H1 (cell line): ENCODE measurements at places on chromosomes 12 and 14. TPM values are rescaled to one million over a fixed set of nuclear protein-coding genes. Genes with fewer than 3 reads are reported as not detected.
A peak's percentile ranks its signal among the peaks of the same experiment; 100 is the strongest.

DNA sequence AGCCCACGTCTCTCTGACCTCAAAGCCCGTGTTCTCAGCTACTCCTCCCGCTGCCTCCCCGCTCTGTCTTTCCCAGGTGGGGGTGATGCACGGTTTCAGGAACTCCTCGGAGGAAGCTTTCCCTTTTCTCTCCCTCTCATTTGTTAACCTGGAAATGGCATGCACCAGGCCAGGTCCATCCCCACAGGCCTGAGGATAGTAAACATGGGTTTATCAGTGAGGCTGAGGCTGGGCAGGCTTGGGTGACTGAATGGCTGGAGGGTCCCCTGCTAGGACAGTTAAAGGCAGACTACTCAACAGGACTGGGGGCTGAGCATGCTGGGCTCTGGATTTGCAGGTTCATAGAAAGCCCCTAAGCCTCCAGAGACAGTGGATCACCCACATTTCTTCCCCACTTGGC lies 7.6 kb downstream of the WSCD2 start:
- DNase-seq: no peak

DNA sequence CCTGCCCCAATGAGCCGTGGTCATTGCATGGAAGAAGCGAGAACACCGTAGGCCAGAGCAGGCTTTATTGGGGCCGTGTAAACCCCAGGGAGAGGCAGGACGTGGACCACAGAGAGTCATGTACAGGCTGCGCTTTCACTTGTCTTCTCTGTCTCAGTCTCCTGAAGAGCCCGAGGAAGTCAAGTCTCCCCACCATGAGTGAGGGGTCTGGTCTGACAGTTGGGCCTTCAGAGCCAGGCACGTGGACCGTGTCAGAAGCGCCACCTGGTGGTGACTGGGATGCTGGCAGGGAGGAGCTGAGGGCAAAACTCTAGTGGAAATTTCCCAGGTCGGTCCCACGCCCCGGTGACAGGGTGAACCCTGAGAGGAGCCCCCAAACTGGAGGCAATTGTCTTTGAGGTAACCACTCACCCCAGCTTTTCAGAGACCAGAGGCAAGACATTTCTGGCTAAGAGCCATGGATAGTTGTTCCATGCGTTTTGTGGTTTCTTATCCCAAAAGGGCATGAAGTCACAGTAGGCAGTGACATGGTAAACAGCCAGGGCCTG lies 17.4 kb downstream of the RPS6KL1 start:
- DNase-seq: no peak

DNA sequence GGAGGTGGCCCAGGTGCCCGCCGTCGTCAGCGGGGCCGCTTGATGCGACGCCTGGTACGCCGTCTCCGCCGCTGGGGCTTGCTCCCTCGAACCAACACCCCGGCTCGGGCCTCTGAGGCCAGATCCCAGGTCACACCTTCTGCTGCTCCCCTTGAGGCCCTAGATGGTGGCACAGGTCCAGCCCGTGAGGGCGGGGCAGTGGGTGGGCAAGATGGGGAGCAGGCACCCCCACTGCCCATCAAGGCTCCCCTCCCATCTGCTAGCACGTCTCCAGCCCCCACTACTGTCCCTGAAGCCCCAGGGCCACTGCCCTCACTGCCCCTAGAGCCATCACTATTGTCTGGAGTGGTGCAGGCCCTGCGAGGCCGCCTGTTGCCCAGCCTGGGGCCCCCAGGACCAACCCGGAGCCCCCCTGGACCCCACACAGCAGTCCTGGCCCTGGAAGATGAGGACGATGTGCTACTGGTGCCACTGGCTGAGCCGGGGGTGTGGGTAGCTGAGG lies 5.5 kb downstream of the LRP10 start:
- DNase-seq: no peak

DNA sequence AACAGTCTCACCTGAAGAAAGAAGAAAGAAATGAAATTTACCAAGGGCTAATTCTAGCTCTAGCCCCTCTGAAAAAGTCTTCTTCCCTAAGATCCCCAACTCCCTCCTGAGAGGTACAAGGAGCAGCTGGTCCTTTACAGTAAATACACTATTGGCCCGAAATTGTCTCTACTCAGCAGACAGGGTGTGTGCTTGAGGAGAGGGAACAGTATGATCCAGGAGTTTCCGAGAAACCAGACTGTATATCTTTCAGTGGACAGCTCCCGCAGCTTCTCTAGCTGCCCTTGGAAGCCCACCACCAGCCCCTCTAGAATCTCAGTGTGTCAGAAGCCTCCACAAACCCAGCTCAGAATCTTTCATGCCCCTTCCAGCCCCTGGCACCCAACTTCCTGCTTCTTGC lies 8.1 kb downstream of the GPR84 start:
- DNase-seq: peak; percentile 30

The FOXA1 gene
- total RNA-seq: 0.17 and 0.20 TPM in 2 replicates

DNA sequence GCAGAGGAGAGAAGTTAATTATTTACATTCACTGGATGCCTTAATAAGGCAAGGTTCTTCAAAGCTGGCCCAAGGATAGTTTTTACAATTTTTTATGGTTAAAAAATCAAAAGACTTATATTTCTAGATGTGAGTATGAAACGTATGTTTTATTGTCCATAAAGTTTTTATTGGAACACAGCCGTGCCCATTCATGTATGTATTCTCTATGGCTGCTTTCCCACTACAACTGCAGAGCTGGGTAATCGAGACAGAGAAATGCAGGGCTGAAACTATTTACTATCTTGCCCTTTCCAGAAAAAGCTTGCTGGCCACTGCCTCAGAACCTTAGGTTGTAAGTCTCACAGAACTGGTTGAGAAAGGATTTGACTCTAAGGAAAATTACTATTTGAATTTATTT lies 16.4 kb downstream of the JKAMP start:
- DNase-seq: no peak

The TMEM63C gene
- total RNA-seq: 7.0 and 7.6 TPM in 2 replicates

The CELA1 gene
- total RNA-seq: not detected in 2 replicates

GRCh38 chr12:117124421-117125271 lies 25.4 kb upstream of the TESC start:
- DNase-seq: no peak

DNA sequence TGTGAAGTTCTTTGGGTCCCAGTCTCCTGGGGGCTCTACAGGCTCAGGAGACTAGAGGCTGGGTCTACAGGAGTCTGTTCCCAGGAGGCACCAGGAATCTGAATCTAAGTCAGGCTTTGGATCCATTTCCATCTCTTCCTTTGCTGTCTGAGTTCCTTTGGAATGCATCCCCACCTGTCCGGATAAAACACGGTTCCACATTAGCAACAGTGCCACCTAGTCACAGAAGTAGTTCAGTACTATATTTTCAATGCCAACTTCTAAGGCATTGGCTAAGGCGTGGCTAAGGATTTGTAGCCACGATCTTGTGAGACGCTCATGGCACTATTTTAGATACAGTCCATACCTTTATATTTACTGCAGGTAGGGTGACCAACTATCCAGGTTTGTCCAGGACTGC lies 15.1 kb downstream of the ZC2HC1C start:
- DNase-seq: no peak

GRCh38 chr12:104969343-104969742 lies 11.3 kb upstream of the SLC41A2 start:
- DNase-seq: no peak

The ACAD10 gene
- total RNA-seq: 23.3 and 23.5 TPM in 2 replicates

GRCh38 chr12:47577206-47577989 lies 128.4 kb downstream of the RPAP3 start:
- DNase-seq: no peak

DNA sequence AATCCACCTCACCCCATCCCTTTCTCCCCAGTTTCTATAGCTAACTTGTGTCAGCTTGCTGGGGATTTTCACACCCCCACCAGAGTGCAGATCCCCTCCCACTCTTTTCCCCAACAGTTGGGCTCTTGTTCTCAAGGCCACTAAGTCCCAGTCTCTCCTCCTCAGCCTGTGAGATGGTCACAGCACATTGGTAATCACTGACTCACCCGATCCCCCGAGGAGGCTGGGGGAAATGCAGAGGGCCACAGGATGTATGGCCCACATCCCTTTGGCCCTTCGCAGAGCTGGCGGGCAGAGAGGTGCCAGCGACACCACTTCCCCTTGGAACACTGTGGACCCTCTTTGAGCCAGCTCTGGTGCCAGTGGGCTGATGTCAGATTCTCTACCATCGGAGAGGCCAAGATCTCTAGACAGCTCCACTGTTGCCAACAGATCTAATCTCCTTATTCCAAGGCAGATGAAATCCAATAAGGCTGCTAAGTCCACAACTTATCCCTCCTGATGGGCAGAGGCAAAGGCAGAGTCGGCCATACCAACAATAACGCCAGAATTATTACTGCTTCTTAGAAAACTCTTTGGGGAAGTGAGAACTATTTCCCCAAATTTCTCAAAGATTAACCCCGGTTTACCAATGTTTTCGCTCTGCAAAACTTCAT lies 1.6 kb downstream of the FMNL3 start:
- no peak for DNase-seq

- no peak for DNase-seq
These were observed 276.0 kb downstream of the ADGRD1 start for GRCh38 chr12:131229426-131230339.

- no peak for DNase-seq
These were observed 42.8 kb downstream of the NOS1 start for GRCh38 chr12:117318591-117318990.

The BRAP gene
- total RNA-seq: 20.1 and 22.2 TPM in 2 replicates

DNA sequence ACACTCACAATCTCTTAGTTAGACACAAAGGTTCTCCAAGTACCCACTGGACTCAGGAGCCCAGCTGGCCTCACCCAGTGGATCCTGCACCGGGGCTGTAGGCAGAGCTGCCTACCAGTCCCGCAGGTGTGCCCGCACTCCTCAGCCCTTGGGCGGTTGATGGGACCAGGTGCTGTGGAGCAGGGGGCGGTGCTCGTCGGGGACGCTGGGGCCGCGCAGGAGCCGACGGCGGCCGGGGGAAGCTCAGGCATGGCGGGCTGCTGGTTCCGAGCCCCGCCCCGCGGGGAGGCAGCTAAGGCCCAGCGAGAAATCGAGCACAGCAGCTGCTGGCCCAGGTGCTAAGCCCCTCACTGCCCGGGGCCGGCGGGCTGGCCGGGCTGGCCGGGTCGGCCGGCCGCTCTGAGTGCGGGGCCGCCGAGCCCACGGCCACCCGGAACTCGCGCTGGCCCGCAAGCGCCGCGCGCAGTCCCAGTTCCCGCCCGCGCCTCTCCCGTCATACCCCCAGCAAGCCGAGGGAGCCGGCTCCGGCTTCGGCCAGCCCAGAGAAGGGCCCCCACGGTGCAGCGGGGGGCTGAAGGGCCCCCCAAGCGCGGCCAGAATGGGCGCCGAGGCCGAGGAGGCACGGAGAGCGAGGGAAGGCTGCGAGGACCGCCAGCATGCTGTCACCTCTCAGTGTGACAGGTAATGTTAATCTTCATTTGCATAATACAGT lies 506.8 kb downstream of the LRFN5 start:
- DNase-seq: no peak

GRCh38 chr14:44162197-44162596 lies 344.9 kb downstream of the FSCB start:
- DNase-seq: no peak

The SRP54 gene
- 60.0 and 61.2 TPM in 2 replicates for total RNA-seq

DNA sequence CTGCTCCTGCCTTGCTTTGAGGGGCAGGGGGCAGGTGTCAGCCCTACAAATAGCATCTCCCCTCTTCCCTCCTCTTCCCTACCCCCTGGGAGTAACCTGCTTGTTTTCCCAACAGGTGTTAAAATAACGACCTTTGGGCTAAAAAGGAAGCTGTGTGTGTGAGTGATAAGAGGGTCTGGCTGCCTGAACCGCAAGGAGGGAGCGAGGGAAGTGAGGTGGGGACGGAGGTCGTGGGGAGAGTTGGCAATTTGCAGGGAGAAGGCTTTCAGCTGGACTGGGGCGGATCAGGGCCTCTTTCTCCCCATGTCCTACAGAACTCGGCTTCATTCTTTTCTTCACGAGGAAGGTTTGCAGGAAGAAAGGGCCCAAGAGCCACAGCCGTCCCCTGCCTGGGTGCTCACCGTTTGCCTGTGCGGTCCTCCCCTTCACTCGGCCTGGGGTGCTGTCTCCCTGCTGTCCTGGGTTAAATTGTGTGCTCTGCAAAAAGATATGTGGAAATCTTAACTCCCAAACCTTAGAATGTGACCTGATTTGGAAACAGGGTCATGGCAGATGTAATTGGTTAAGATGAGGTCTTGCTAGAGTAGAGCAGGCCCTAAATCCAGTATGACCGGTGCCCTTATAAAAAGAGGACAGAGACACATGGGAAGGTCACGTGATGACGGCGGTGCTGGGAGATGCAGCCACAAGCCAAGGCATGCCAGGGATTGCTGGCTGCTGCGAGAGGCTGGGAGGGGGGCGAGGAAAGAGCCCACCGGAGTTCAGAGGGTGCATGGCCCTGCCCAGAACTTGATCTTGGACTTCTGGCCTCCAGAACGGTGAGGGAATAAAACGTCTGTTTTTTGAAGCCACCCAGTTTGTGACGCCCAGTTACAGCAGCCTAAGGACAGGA lies 38.7 kb upstream of the NCOR2 start:
- no peak for DNase-seq

- DNase-seq: no peak
These were observed 163.1 kb upstream of the IFNG-AS1 start for GRCh38 chr12:67826148-67826547.

The ZNF839 gene
- 8.3 and 9.4 TPM in 2 replicates for total RNA-seq

GRCh38 chr14:77145975-77146740 lies 4.6 kb upstream of the ZDHHC22 start:
- no peak for DNase-seq

- DNase-seq: no peak
These were observed 17.9 kb upstream of the PTGR2 start for GRCh38 chr14:73833530-73834260.

GRCh38 chr12:12398026-12398859 lies 41.4 kb downstream of the BORCS5 start:
- DNase-seq: no peak

The JPH4 gene
- total RNA-seq: 46.4 and 46.7 TPM in 2 replicates

The CDKN1B gene
- total RNA-seq: 27.2 and 28.8 TPM in 2 replicates

DNA sequence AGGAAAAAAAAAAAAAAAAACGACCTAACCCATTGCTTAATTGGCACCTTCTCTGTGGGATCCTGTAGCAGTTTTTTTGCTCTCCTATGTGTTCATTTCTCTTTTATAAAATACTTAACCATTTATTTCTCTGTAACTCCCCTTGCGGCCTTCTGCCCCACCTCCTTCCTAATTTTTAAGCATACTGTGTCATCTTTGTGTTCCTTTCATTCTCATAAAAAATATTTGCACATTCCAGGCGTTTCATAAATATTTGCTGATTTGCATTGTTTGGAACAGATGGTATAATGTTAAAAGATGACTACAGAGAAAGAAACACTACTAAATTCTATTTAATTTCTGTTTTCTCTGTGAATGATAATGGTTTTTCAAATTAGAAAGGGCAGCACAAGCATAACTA lies 77.9 kb downstream of the NPAS3 start:
- DNase-seq: no peak

GRCh38 chr14:54343272-54344121 lies 53.3 kb upstream of the CDKN3 start:
- DNase-seq: no peak

The RFLNA gene
- total RNA-seq: 6.4 and 8.1 TPM in 2 replicates
